ENCODE measurements at places on chromosomes 4 and X. TPM values are rescaled to one million over a fixed set of nuclear protein-coding genes. Genes with fewer than 3 reads are reported as not detected.

DNA sequence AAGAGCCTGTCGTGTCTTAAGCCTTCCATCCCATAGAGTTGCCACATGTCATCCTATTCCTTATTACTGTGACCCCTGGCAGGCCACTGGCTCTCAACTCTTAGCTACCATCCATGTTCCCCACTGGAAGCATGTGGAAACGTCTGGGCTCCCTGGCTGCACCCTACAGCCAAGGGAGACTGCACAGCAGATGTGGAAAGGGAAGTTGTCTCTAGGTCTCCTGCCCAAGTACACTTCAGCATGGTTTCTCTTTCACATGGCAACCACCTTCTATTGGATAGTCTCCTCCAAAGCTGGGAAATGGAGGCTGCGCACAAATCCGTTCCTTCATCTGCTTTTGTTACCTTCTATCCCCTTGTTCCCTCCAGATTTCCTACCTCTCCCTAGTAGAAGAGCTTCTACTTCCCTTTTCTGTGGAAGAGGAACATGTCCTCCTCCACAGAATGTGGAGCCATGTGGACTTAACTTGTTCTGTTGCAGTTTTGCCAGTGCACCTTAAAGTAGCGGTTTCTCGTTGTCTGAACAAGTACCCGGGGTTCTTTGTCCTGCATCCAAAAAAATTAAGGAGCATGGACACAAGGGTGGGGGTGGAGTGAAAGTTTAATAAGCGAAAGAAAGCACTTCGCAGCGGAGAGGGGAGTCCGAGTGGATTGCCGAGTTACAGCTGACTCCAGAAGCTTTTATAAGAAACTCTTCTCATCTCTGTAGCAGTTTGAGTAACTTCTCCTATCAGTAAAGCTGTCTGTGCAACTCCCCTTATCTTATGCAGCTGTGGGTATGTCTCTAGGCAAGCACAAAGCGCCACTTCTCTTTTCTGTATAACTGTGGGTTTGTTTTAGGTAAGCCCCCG, 52.5 kb downstream of the HMGB2 start:
- H3K27ac ChIP-seq, result no peak overlapping the region
- no peaks in the 10 kb centered on the region for H3K27me3 ChIP-seq
- no peak for DNase-seq
- no peak overlapping the region for H3K4me3 ChIP-seq
- no peaks in the 10 kb centered on the region for H3K4me1 ChIP-seq
- no peaks in the 10 kb centered on the region for H3K36me3 ChIP-seq

DNA sequence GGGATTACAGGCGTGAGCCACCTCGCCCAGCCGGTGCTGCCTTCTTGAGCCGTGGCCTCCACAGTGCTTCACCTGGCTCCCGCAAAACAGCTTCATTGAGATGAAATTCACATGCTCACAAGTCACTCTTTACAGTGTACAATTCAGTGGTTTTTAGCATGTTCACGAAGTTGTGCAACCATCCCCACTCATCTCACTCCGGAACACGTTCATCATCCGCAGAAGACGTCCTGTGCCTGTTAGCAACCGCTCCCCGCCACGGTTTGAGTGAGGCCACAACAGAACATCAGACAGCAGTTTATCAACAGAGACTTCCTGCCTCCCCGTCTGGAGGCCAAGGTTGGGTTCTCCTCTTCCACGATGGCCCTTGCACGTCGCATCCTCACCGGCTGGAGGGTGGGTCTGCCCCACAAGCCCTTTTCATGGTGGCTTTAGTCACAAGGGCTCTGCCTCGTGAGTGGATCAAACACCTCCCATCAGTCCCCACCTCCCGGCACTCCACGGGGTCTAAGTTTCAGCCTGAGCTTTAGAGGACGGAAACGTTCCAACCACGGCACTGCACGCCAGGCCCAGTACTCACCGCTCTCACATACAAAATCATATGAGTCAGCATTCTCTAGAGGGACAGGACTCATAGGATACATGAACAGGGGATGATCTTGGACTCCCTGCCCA, 29.6 kb upstream of the SPON2 start:
- H3K4me3 ChIP-seq, result no peak overlapping the region
- no peaks in the 10 kb centered on the region for H3K36me3 ChIP-seq
- peak overlapping the region; percentile 77 for H3K27ac ChIP-seq
- peaks cover 38% of the 10 kb centered on the region for H3K4me1 ChIP-seq
- no peaks in the 10 kb centered on the region for H3K27me3 ChIP-seq
- peak; percentile 65 for DNase-seq

GRCh38 chr4:65139998-65140397, 530.3 kb downstream of the EPHA5 start:
- no peak for DNase-seq
- H3K4me3 ChIP-seq, result no peak overlapping the region
- H3K4me1 ChIP-seq, result no peaks in the 10 kb centered on the region
- H3K27ac ChIP-seq, result no peak overlapping the region
- H3K36me3 ChIP-seq, result no peaks in the 10 kb centered on the region

Gene KIF4A
- polyA plus RNA-seq, result 25.0 TPM

Gene SPANXN3
- not detected for polyA plus RNA-seq

Gene QRFPR
- polyA plus RNA-seq, result not detected

- no peaks in the 10 kb centered on the region for H3K27me3 ChIP-seq
- H3K4me1 ChIP-seq, result no peaks in the 10 kb centered on the region
- no peaks in the 10 kb centered on the region for H3K36me3 ChIP-seq
- DNase-seq, result no peak
- no peak overlapping the region for H3K4me3 ChIP-seq
- H3K27ac ChIP-seq, result no peak overlapping the region
These were observed 657.2 kb upstream of the DIAPH2 start for GRCh38 chrX:96027407-96027806.

DNA sequence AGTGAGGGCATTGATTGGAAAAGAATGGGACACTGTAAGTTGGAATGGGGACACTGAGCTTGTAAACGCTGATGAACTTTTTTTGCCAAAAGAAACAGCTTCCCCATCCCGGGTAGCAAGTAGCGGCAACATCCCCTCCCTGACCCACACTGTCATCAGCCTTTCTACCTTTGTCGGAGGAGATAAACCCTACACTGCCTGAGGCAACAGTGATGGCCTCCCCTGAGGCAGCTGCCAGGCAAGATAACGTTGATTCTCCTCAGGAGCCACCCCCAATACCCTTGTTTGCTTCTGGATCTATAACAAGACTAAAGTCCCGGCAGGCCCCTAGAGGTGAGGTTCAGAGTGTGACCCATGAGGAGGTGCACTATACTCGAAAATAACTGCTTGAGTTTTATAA, 10.3 kb upstream of the RAB33B start:
- no peak for DNase-seq
- H3K4me3 ChIP-seq, result no peak overlapping the region
- no peak overlapping the region for H3K27ac ChIP-seq
- H3K36me3 ChIP-seq, result no peaks in the 10 kb centered on the region
- no peaks in the 10 kb centered on the region for H3K27me3 ChIP-seq
- H3K4me1 ChIP-seq, result no peaks in the 10 kb centered on the region

- no peak overlapping the region for H3K27ac ChIP-seq
- H3K4me1 ChIP-seq, result no peaks in the 10 kb centered on the region
- no peak for DNase-seq
- no peaks in the 10 kb centered on the region for H3K36me3 ChIP-seq
- H3K4me3 ChIP-seq, result no peak overlapping the region
These were observed 445.2 kb downstream of the GRXCR1 start for GRCh38 chr4:43337707-43338106.

Gene BST1
- polyA plus RNA-seq, result 0.42 TPM

DNA sequence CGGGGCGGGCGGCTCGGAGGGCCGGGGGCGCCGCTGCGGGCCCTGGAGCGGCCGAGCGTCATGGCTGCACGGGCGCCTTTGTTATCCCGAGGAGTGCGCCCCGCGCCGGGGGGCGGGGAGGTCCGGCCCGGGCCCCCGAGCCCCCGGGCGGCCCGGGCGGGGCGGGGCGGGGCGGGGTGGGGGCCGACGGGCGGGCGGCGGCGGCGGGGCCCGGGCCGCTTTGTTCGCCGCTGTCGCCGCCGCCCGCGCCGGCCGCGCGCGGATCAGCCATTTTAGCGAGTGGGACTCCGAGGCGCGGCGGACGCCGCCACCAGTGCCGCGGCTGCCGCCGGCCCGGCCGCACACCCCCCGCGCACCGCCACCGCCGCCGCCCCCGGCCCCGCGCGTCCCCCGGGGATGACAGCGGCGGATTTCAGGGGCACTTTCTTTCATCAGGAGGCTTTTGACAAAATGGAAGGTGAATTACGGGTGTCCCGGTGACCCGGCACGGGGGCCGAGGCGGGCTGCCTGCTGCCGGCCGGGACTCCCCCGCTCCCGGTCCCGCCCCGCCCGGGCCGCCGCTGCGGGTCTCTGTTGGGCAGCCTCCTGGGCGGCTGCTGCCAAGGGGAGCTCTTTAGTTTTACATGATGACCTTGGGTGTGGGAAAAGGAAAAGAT, 1.2 kb downstream of the HMGB3 start:
- DNase-seq, result no peak
- no peaks in the 10 kb centered on the region for H3K4me1 ChIP-seq
- H3K27ac ChIP-seq, result peak overlapping the region; percentile 52
- H3K36me3 ChIP-seq, result no peaks in the 10 kb centered on the region

- DNase-seq, result no peak
- H3K4me3 ChIP-seq, result no peak overlapping the region
- no peak overlapping the region for H3K27ac ChIP-seq
- H3K36me3 ChIP-seq, result no peaks in the 10 kb centered on the region
- no peaks in the 10 kb centered on the region for H3K4me1 ChIP-seq
- H3K27me3 ChIP-seq, result no peaks in the 10 kb centered on the region
These were observed 15.5 kb downstream of the MCF2 start for GRCh38 chrX:139692506-139692849.

Gene CACNA1F
- not detected for polyA plus RNA-seq

- H3K4me1 ChIP-seq, result no peaks in the 10 kb centered on the region
- no peak overlapping the region for H3K27ac ChIP-seq
- H3K27me3 ChIP-seq, result no peaks in the 10 kb centered on the region
- H3K4me3 ChIP-seq, result no peak overlapping the region
- DNase-seq, result no peak
These were observed 39.4 kb downstream of the WFS1 start for GRCh38 chr4:6308899-6309643.

Gene VEGFD
- polyA plus RNA-seq, result not detected

GRCh38 chrX:79139446-79139845, 5.0 kb upstream of the GPR174 start:
- no peaks in the 10 kb centered on the region for H3K36me3 ChIP-seq
- peaks cover 13% of the 10 kb centered on the region for H3K4me1 ChIP-seq
- H3K27ac ChIP-seq, result peak overlapping the region; percentile 84
- H3K4me3 ChIP-seq, result no peak overlapping the region
- DNase-seq, result no peak

Gene HEPH
- 0.90 TPM for polyA plus RNA-seq

DNA sequence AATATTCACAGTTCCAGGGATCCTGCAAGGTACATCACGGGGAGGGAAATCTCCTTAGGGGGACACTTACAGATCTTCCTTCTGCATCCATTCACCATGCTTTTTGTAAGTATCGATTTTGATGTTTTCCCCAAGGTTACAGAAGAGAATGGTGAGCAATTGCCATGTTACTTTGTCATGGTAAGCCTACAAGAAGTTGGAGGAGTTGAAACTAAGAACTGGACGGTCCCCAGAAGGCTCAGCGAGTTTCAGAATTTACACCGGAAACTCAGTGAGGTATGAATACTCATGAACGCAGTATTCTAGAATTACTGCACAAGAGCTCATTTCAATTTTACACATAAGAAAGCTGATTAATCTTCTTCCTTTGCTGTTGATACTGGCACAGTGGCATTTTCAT, 53.9 kb downstream of the LRP2BP start:
- no peaks in the 10 kb centered on the region for H3K27me3 ChIP-seq
- H3K36me3 ChIP-seq, result peaks cover 4% of the 10 kb centered on the region
- DNase-seq, result peak; percentile 66
- peak overlapping the region; percentile 97 for H3K27ac ChIP-seq
- peaks cover 65% of the 10 kb centered on the region for H3K4me1 ChIP-seq

DNA sequence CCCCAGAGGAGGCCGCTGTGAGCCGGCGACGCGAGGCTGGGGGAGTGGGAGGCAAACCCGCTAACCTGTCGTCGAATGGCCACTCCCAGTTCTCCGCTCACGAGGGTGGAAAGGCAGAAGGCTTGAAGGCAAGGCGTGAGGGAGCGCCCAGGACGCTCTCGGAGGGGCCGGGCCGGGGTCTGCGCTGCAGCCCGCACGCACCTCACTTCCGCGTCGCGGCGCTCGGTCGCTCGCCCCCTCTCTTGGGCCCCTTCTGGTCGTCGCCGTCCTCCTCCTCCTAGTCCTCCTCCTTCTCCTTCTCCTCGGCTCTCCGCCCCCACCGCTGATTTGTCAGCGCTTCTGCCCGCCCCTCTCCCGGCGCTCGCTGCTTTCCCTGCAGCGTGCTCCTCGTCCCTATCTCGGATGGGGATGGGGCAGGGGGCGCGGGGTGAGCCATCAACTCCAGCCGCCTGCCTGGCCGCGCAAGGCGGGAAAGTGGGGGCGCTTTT, at the start of gene SNCA:
Gene SNCA, minus strand, starts transcription at position 265 of the 488 bp plus-strand sequence. CDS start 1,494 bp downstream, outside the sequence.
- H3K4me1 ChIP-seq, result no peaks in the 10 kb centered on the region
- no peak within 1 kb of the TSS for H3K4me3 ChIP-seq
- peaks cover 12% of the 10 kb centered on the region for H3K27me3 ChIP-seq
- no peak for DNase-seq
- no peaks in the 10 kb centered on the region for H3K36me3 ChIP-seq
- no peak within 1 kb of the TSS for H3K27ac ChIP-seq

DNA sequence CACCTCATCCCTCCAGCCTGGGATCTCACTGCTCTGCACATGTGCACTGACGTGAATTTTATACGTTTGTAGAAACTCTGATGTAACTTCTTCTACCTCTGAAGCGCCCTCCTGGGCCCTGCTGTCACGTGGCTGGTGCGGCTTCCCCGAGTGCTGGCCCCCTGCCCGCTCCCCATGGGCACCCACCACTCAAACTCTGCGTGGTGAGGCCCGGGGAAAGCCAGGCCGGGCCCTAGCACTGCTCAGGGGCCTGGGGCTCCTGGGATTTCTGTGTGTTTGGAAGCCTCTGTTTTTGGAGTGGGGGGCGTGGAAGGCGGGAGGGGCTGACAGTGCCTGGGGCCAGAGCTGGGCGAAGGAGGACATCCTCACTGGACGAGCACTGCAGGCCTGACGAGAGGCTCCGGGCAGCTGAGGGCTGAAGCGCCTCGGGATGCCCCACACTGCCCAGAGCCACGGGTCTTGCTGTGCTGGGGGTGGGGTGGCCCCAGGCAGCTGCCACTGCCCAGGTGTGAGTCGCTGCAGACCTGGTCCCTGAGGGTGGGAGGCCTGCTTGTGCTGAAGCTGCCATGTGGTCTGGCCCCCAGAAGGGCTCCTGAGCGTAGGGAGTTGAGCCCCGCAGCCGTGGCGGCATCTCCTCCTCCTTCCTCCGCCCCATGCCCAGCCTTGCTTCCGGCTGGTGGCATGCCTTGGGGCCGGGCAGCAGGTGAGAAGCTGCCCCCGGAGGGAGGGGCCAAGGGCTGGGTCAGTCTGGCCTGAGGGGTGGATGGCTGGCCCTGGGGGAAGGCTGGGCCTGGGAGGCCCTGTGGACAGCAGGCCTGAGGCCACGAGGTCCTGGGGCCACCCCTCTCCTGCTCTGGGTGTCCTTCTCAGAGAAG, 7.7 kb downstream of the NAT8L start:
- no peaks in the 10 kb centered on the region for H3K27me3 ChIP-seq
- H3K27ac ChIP-seq, result no peak overlapping the region
- no peak overlapping the region for H3K4me3 ChIP-seq
- DNase-seq, result no peak
- H3K36me3 ChIP-seq, result no peaks in the 10 kb centered on the region

- no peak for DNase-seq
- H3K27me3 ChIP-seq, result no peaks in the 10 kb centered on the region
- H3K36me3 ChIP-seq, result no peaks in the 10 kb centered on the region
- H3K4me1 ChIP-seq, result peaks cover 8% of the 10 kb centered on the region
- no peak overlapping the region for H3K4me3 ChIP-seq
These were observed 3.0 kb upstream of the PCGF3 start for GRCh38 chr4:702618-703048.

- no peaks in the 10 kb centered on the region for H3K4me1 ChIP-seq
- H3K4me3 ChIP-seq, result no peak overlapping the region
- H3K36me3 ChIP-seq, result no peaks in the 10 kb centered on the region
- no peak overlapping the region for H3K27ac ChIP-seq
- no peak for DNase-seq
These were observed 66.5 kb downstream of the AR start for GRCh38 chrX:67610282-67610681.

Gene MSX1
- polyA plus RNA-seq, result 0.27 TPM

Gene CLDN34
- polyA plus RNA-seq, result not detected

Gene COL25A1
- polyA plus RNA-seq, result not detected
